ENCODE measurements at places on chromosomes 11 and 22.

DNA sequence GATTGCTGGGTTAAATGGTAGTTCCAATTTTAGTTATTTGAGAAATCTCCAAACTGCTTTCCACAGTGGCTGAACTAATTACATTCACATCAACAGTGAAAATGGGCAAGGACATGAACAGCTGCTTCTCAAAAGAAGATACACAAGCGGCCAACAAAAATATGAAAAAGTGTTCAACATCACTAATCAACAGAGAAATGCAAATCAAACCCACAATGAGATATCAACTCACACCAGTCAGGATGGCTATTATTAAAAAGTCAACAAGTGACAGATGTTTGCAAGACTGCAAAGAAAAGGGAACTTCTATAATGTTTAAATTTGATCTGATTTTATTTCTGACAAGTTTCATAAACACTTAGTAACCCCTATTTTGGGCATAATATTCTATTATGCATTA lies 537.5 kb downstream of the DLG2 start:
- no peak for DNase-seq

DNA sequence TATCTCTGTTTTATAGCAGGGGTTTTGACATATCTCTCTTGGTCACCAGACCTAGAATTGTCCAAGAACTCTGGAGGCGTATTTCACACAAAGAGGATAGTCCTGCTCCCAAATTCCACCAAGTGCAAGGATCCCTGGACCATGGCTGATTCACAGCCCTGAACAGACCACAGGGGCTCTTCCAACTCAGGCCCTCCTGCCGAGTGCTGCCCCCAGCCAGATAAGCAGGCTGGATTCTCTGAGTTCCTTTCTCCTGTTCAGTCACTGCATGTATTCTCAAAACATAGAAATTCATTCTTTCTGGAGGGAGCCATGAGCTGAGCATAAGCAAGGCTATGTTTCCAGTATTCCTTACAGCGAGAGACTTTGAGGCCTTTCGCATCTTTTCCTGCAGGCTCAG lies 13.4 kb upstream of the PLEKHB1 start:
- DNase-seq = no peak

DNA sequence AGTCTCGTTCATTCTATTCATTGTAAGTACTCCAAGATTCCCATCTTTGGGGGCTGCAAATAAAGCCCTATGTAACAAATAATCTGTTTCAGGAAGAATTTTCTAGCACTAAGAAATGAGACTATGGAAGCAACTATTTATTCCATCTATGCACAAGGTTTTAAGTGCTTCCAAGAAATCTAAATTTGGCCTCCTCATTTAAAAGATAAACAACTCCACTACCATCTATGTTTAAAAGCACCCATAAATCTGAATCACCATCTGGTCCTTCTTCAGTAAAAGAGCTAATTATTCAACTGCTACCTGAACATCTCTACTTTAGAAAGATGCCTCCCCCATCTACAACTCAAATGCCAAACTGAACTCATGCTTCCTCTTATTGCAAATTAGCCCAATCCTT lies 547.3 kb upstream of the LRRC4C start:
- no peak for DNase-seq

DNA sequence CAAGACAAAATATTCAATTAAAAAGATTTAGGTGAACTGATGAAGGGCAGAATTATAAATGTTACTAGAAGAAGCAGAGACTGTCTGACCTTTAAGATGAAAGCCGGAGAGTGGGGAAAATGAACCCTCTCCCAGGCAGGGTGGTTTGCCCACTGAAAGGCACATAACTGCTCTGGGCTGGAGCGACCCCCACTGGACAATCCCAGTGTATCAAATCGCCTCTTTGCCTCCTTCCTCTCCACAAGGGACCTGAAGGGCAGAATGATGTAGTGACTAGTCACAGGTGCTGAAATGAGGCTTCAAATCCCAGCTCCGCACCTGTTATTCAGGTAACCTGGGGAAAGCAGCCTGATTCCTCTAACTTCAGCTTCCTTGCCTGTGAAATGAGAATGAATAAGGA lies 69.0 kb downstream of the EFCAB6 start:
- DNase-seq = no peak

- DNase-seq = no peak
Measured at GRCh38 chr11:17395978-17396377, 7.5 kb upstream of the KCNJ11 start.

DNA sequence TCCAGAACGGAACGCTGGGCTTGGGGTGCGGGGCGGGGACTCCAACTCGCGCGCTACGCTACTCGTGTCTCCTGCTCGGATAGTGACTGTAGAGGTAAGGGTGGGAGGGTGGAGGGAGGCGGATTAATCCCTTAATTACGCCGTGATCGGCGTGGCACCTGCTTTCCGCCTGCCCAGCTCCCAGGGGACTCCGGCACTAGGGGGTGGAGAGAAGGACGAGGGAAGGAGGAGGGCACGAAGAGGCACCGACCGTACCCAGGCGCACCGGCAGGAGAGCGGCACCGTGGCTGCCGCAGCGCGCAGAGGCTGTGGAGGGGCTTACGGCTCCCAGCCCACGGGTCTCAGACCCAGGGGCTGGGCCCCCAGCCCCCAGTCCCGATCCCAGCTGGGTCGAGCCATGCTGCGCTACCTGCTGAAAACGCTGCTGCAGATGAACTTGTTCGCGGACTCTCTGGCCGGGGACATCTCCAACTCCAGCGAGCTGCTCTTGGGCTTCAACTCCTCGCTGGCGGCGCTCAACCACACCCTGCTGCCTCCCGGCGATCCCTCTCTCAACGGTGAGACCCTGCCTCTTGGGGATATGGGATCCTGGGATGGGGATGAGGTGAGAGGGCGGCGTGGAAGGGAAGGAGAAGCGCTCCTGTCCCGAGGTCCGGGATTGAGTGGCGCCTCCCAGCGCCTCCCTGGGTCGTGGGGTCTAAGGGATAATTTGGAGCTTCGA lies at the start of gene ROBO3:
Gene ROBO3 (plus strand): TSS at position 252 of the 721 bp plus-strand sequence. CDS start 146 bp downstream, at position 398.
- DNase-seq = no peak

GRCh38 chr11:103703954-103704353 lies 332.5 kb upstream of the DDI1 start:
- no peak for DNase-seq

- DNase-seq = no peak
Measured at GRCh38 chr11:63619967-63620366, 5.7 kb upstream of the PLAAT3 start.

DNA sequence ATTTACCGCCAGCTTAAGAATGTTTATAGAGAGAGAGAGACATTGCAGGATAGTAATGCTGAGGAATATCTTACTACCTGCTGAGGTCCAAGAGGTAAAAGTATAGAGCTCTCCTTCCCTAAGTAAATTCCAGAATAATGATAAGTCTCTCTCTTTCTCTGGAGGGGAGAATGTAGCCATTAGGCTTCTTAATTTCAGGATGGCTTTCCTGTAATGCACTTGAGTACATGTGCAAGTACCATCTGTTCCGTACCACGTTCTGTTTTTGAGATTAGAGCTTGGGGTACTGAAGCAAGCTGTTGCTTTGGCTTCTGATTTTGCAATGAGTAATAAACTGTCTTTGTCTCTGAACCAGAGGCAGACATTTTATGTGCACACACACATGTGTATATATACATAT lies 1314.0 kb downstream of the JRKL start:
- DNase-seq = no peak

DNA sequence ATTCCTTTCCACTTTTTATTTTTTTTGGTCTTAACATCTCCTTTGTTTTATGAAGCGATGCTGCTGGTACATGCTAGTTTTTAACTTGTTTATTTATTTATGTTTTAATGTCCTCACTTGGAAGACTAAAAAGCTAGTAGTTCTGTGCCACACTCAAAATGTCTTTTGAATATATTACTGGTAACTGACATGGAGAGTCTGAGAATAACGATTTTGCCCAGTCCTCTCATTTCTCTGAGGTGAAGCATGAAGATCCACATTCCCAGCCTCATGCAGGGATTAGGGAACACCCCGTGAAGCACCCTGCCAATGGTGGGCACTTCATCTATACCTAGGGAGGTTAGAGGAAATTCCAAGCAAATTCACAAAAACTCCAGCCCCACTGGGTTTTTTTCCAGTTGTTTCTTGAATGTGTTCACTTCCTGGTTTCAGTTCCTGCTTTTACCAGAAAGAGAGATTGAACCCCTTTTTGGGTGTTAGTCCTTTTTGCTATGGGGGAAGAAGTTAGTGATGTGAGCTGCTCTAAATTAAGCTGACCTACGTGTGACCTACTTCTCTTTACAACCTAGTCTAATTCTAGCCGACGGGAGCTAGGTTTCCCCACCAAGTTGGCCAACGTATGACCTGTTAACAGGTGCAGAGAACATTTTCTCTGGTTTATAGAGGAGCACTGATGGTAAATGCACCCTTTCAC lies 106.1 kb downstream of the SLC1A2 start:
- no peak for DNase-seq

- no peak for DNase-seq
Measured at GRCh38 chr11:117874253-117874909, 2.1 kb downstream of the FXYD6 start.

DNA sequence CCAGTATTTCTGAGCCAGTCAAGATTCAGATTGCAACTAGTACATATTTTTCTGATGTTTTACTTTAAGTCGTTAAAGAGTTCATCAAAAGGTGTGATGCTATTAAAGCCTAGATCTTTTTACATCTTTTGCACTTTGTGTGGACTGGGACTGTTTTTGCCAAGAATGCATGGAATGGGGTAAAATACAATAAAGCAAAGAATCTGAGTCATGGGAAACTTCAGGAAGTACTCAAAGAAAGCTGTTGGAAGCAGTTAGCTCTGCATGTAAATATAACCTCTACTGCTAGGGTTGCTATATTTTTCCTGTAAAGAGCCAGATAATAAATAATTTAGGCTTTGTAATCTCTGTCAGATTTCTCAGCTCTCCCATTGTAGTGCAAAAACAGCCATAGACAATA lies 20.9 kb downstream of the ATXN10 start:
- no peak for DNase-seq

DNA sequence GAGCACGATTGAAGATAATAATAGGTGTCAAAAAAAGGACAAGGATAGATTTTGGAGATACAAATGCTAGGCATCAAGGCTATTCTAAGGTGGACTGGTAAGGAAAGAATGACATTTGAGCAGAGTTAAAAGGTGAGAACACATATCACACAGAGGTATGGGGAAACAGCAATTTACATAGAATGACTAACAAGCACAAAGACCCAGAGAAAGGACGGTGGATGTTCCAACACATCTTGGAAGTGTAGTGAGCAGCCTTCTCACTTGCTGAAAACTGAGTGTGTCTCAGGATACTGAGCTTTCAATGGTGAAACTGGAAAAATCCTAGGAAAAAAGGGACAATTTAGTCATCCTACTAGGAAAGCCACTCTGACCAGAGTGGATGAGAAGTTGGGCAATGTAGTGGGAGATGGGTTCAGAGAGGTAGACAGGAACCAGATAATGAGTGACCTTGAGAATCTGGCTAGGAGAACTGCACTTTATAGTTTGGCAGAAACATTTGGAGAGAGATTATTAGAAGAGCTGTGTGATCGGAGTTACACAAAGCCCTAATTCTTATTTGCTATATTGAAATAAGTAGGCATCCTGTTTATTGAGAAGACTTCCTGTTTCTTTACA lies 706.0 kb downstream of the KCNA4 start:
- DNase-seq = no peak

DNA sequence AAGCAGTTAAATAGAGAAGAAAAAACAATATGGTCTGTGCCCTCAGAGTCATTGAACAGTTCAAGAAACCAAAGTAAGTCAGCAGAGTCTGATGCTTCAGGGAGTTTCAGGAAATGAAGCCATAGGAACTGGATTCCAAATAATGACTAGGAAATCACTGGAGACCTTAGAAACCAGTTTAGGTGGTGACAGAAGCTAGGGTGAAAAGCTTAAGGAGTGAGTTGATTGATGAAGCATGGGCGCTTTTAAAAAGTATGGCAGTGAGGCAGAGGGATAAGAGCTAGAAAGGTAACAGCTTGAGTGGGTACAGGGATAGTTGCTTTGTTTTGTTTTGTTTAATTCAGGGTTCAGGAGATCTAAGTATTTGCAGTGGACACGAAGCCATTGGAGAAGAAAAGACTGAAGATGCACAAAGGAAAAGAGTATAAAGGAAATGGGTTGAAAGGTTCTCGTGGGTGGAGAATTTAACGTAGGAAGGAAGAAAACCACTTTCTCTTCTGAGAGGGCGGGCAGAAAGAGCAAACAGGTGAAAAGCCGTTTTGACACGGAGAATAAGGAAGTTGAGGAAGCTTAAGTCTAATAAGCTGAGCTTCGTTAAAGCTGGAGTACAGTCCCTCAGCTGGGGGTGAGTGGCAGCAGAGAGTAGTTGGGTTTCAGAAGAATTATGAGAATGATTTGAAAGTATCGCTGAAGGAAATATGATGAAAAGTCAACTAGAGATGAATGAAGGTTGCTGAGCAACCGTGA lies 14.8 kb downstream of the SGSM3 start:
- DNase-seq = no peak

DNA sequence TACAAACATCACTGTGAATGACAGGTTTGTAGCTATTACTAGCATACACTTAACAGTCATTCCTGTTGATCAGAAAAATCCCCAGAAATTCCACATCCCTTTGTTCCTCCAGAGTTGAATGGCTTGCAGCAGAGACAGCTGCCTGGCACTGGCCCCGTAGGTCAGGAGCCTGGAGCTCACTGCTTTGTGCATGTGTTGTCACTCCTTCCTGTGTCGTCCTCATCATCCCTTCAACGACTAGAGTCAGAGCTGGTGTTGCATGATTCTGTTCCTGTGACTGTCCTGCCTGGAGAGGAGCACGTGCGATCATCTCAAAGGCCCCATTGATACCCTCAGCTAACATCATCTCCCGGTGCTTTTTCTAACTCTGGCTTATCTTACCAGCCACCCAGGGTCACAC lies 58.3 kb downstream of the LDLRAD3 start:
- no peak for DNase-seq

- no peak for DNase-seq
Measured at GRCh38 chr11:94133752-94134151, 5.1 kb downstream of the PANX1 start.

DNA sequence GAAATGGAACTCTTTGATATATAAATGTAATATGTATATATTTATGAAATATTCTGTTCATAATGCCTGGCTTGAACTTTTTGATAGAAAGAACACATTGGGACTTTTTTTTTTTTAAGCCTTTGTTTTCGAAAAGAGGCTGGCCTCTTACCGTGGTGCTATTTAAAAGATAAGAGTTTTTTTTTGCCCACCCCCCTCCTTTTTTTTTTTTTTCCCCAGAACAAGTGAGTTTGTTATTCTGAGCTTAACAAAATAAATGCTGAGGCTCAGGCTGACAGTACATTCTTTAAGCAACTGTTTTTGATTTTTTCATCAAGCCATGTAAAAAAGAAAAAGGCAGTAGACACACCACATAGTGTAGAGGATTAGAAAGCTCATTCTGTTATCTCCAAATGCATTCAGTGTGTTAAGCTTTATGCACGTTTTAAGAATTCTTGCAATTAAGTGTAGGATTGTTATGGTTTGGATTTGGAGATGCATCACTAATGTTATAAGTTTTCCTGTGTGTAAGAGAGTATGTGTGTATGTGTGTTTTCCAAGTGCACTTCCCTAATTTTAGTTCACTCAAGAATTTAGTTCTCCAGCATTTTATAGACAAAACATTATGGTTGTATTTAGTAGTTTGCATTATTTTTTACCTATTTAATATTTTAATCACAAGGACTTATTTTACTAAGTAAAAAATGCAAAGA lies 12.0 kb downstream of the PDHX start:
- no peak for DNase-seq
